Activated CD8-positive, alpha-beta memory T cell treated with anti-CD3 and anti-CD28 coated beads for 1 hour (primary cell): ENCODE measurements at places on chromosomes 7 and 10.

- no peak for DNase-seq
Measured at GRCh38 chr10:127920306-127921074, 13.6 kb downstream of the PTPRE start.

DNA sequence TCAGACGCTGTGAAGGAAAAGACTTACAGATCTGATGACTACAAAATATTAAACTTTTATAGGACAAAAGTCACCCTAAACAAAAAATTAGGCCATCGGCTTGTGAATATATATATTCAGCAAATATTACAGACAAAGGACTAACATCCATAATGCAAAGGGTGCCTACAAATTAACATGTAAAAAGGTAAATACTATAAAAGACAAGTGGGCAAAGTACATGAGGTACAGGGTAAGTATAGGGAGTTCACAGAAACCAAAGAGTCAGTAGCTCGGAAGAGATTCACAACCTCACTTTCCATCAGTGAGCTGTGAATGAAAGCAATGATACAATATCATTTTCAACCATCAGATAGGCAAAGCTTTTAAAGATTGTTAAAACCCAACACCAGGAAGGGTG lies 16.7 kb upstream of the KLF14 start:
- DNase-seq = no peak

DNA sequence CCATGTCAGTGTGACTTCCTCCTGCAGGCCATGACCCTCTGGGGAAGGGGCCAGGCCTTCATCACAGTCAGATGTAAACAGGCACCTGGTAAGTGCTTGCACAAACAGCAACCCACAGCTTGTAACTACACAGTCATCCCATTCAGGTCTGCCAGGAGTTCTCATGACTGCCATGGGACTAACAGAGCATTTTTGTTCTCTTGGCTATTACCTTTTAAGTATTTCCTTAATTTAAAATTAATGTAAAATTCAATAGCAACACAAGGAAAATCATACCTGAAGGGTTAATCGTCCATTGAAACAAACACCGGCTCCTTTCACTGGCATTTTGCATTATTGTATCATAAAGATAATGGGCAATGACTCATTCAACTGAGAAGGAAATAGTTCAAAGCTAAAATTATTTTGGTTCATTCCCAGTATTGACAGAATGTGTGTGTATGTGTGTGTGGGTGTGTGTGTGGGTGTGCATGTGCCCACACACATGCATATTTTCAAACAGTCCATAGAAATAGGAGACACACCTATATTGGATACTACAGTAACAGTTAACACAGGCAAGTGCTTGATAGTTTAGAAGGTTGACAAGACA lies 307.9 kb downstream of the WDR11 start:
- DNase-seq = no peak

- no peak for DNase-seq
Measured at GRCh38 chr7:151695951-151696541, 176.4 kb upstream of the RHEB start.

DNA sequence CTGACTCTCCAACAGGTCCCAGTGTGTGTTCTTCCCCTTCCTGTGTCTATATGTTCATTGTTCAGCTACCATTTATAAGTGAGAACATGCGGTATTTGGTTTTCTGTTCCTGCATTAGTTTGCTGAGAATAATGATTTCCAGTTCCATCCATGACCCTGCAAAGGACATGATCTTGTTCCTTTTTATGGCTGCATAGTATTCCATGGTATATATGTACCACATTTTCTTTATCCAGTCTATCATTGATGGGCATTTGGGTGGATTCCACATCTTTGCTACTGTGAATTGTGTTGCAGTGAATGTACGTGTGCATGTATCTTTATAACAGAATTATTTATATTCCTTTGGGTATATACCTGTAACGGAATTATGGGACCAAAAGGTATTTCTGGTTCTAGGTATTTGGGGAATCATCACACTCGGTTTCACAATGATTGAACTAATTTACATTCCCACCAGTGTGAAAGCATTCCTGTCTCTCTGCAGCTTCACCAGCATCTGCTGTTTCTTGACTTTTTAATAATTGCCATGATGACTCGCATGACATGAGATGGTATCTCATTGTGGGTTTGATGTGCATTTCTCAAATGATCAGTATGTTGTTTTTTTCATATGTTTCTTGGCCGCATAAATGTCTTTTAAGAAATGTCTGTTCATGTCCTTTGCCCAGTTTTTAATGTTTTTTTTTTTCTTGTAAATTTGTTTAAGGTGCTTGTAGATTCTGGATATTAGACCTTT lies 60.2 kb downstream of the LSMEM1 start:
- DNase-seq = no peak

GRCh38 chr7:3552499-3552898 lies 251.4 kb downstream of the SDK1 start:
- no peak for DNase-seq
